ENCODE measurements at places on chromosomes 11 and 22.

DNA sequence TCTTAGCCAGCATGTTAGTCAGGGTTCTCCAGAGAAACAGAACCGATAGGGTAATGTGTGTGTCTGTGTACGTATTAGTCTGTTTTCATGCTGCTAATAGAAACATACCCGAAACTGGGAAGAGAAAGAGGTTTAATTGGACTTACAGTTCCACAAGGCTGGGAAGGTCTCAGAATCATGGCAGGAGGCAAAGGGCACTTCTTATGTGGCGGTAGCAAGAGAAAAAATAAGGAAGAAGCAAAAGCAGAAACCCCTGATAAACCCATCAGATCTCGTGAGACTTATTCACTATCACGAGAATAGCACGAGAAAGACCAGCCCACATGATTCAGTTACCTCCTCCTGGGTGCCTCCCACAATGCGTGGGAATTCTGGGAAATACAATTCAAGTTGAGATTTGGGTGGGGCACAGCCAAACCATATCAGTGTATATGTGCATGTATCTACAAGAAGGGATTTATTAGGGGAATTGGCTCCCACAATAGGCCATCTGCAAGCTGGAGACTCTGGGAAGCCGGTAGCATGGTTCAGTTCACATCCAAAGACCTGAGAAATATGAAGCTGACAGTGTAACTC lies 173.7 kb upstream of the NECTIN1 start:
- DNase-seq = no peak

- DNase-seq = no peak
Observed at GRCh38 chr11:115678942-115679341, 174.7 kb upstream of the CADM1 start.

DNA sequence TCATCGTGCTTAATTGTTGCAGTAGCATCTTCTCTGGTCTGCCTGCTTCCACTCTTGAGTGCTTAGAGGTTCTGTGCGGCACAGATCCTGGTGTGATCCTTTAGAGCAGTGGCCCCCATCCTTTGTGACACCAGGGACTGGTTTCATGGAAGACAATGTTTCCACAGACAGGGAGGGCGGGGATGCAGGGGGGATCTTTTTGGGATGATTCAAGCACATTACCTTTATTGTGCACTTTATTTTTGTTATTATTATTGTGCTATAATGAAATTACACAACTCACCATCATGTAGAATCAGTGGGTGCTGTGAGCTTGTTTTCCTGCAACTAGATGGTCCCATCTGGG lies 76.8 kb upstream of the SHANK2 start:
- no peak for DNase-seq

GRCh38 chr11:10454878-10455631 lies at the start of gene AMPD3:
Gene AMPD3, plus strand, starts transcription at chr11:10455264. Its CDS starts 6,256 bp downstream, at chr11:10461520.
- no peak for DNase-seq

GRCh38 chr11:65803797-65804492 lies 17.1 kb downstream of the OVOL1 start:
- DNase-seq = no peak

All from activated CD4-positive, alpha-beta T cell treated with anti-CD3 and anti-CD28 coated beads for 24 hours (primary cell).